ENCODE measurements at places on chromosomes 7 and 10.

- no peak for DNase-seq
Observed at GRCh38 chr7:124376111-124376510, 343.2 kb upstream of the TMEM229A start.

- no peak for DNase-seq
Observed at GRCh38 chr10:130491693-130492050, 355.5 kb downstream of the GLRX3 start.

DNA sequence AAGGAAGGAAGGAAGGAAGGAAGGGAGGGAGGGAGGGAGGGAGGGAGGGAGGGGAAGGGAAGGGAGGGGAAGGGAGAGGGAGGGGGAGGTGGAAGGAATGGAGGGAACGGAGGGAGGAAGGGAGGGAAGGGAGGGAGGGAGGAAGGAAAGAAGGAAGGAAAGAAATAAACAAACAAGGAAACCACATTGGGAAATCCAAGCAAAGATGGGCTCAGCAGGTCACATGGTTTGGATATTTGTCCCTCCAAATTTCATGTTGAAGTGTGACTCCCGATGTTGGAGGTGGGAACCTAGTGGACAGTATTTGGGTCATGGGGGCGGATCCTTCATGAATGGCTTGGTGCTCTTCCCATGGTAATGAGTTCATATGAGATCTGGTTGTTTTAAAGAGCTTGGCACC is 454.6 kb upstream of the C7orf33 start:
- DNase-seq: no peak

GRCh38 chr7:98128346-98128745 is 21.7 kb downstream of the LMTK2 start:
- no peak for DNase-seq

GRCh38 chr7:7946486-7946885 is 22.1 kb upstream of the GLCCI1 start:
- DNase-seq: no peak

DNA sequence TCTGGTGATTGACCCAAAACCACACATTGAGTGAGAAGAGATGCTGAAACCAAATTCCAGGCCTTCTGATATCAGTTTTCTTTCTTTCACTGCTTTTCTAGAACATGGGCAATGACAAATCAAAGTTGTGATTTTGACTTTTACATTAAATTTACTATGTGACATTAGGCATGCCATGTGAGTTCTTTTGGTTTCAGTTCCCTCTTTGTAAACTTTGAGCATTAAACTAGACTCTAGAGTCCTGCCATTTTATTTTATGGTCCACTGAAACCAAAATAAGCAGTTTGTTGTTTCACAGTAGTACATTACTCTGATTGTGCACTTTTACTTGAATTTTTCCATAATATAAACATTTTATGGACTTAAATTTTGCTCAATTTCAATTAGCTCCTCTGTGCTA is 381.1 kb upstream of the SEMA3D start:
- DNase-seq: no peak

DNA sequence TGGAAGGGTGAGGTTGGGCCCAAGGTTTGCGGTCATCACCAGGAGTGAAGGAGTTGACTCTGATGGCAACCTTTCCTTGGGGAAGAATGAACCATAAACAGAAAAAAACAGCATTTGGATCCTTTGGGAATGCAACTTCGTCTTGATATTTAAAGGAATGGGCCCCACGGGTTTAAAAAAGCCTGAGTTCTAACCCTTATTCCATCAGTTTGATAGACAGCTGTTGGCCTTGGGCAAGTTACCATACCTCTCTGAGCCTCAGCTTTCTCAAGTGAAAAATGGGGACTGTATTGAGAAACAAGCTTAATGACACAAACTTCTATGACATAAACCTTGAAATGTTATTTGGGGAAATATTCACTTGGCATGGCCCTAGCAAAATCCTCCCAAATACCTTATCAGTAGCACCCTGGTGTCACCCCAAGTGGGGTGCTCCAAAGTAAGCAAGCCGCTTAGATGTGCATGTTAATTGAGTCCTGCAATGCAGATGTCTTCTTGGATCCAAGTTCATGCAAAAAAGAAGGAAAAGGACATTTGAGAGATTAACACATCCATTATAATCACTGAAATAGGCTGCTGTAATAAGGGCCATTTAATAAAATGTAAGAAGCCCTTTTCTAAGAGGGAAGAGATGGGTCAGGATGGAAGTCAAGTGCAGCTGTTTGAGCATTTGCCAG is 13.8 kb downstream of the MXI1 start:
- DNase-seq: no peak

- DNase-seq: no peak
Observed at GRCh38 chr7:53690411-53690810, 655.0 kb downstream of the POM121L12 start.

DNA sequence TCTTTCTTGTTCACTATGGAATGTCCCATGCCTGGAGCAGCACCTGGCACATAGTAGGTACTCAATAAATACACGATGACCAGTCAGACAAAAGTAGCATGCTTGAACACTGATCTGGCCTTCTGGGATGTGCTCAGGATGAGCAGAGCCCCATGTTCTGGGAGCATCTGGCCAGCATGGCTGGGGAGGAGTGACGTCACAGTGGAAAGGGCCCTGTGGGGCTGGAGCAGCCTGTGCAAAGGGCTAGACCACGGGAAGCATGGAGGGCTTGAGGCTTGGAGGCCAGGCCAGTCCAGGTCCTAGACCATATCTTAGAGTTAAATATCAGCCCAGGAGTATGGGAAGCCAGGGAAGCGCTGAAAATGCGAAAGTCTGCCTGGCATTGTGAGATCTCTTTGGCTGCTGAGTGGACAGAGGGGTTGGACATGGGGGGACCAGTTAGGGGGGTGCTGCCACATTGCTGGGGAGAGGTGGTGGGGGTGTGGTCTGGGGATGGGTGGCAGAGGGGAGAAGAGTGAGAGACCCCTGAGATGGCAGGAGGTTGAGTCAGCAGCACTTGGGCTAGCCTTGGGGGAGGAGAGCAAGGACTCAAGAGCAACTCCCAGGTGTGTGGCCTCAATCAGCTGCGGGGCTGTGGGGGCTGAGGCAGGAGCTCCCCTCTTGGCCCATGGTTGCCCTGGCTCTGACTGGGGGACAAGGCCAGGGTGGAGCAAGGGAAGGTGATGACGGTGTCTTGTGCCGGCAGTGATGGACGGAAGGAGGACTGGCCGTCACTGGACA is 34.9 kb downstream of the ZCCHC24 start:
- DNase-seq: peak; percentile 69

GRCh38 chr10:108436096-108436495 is 1271.6 kb upstream of the SORCS1 start:
- no peak for DNase-seq

GRCh38 chr7:29652556-29652955 is 88.9 kb downstream of the PRR15 start:
- no peak for DNase-seq

GRCh38 chr10:69043931-69044531 is 43.9 kb upstream of the SRGN start:
- no peak for DNase-seq

- DNase-seq: no peak
Observed at GRCh38 chr10:107542607-107543006, 378.1 kb upstream of the SORCS1 start.

DNA sequence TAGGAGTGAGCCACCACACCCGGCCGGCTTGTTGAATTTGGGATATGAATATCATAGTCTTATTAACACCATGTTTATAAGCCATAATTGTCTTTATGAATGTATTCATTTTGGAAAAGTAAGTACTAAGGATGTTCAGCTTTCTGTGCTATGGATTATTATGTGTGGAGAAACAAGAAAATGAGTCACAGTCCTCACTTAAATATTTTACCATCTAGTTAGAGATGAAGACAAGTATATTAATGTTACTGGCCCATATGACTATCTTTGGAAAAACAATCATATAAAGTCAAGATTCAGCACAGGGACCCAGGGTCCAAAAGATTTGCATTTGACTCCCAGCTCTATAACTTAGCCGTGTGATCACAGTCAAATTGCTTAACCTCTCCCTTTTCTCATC is 9.8 kb upstream of the TOMM7 start:
- no peak for DNase-seq

DNA sequence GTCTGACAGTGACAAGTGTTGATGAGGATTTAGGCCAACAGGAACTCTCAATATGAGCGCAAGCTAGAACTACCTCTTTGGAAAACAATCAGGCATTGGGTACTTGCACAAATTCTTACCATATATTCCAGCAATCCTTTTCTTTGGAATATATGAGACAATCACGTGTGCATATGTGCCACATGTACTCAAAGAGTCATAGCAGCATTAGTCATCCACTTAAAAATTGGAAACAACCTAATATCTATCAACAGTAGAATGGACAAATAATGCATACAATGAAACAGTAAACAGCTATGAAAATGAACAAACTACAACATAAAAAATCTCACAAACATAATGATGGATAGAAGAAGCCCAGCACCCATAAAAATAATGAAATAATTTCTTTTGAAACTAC is 179.7 kb downstream of the GLI3 start:
- no peak for DNase-seq

DNA sequence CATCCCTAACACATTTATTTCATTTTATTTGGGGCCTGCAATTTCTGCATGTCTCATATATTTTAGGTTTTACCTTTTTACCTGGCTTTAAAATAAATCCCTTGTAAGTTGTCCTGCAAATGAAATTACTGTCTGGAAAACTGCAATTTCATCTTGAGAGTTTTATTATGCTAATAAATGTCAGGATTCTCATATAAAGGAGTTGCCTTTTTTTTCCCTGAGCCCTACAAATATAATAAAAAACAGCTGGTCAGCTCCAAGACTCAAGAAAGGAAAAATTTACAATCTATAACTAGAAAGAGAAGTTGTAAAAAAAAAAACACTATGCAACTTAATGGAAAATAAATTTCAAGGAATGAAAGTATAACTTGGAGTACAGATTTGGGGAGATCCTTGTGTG is 108.7 kb downstream of the SH2D4B start:
- no peak for DNase-seq

- no peak for DNase-seq
Observed at GRCh38 chr10:17368708-17369272, 85.6 kb downstream of the ST8SIA6 start.

GRCh38 chr7:35753761-35754603 is 46.9 kb upstream of the SEPTIN7 start:
- peak; percentile 93 for DNase-seq

DNA sequence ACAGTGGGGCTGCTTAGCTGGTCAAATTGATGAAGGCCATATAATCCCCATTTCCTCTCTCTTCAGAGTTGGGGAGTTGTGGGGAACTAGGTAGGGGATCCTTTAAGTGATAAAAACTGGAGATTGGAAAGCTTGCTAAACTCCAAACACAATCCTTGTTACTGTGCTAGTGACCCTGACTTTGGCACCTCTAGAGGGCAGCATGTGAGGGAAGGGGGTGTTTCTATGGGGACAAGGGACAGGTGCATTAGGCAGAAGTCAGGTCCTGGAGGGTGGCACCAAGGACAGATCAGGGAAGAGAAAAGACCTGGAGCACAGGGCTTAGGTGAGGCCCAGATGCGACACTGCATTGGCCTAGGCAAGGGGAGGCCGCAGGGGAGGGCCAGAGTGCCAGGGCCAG is 66.9 kb downstream of the CDHR3 start:
- no peak for DNase-seq

GRCh38 chr7:30147223-30147622 is 12.4 kb downstream of the MTURN start:
- DNase-seq: no peak

DNA sequence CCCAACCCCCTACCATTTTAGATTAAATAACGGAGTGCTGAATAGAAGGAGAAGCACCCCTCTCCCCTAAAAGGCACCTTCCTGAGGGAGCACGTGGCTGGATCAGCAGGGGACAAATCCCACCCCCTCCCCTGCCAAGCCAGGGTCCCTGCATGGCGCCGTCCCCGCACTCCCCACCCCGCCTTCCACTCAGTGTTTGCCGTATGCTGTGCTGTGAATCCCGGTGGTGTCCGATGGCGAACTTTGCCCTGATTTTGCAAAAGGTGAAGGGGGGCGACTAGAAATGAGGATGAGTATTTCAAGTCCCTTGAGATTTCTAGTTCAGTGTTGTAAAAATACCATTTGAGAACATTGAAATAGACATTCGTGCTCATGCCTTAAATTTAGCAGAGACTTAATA is 83.5 kb upstream of the SH2B2 start:
- DNase-seq: no peak

DNA sequence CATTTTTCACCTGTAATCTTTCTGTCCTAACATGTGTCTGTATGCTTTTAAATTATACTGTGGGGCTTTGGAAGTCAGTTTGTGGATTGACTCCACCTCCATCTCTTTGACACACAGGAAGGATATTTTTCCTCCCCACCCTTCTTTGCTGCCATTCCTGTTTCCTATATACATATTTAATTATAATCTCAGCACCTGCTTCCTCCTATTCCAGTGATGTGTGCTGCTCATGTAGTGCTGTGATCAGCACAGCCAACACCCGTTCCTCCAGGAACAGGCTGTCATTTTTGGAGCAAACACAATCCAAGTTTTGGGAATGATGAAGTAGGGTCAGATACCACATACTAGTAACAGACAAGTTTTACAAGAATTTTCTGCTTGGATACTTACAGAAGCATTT is 135.0 kb upstream of the PRPS1L1 start:
- no peak for DNase-seq

DNA sequence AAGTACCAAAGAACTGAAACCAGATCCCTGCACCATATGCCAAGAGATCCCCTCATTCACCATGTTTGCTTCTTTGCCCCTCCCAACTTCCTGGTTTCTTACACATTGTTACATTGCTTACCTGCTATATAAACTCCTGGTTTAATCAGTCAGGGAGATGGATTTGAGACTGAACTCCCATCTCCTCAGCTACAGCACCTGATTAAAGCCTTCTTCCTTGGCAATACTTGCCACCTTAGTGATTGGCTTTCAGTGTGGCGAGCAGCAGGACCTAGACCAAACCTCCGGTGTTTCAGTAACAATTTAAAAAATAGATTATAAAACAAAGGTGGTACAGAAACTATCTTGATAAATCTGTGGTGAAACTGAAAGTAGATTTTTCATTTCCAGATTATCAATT is 122.6 kb downstream of the ST7 start:
- no peak for DNase-seq

- DNase-seq: no peak
Observed at GRCh38 chr10:122990278-122990677, 10.1 kb downstream of the PSTK start.

DNA sequence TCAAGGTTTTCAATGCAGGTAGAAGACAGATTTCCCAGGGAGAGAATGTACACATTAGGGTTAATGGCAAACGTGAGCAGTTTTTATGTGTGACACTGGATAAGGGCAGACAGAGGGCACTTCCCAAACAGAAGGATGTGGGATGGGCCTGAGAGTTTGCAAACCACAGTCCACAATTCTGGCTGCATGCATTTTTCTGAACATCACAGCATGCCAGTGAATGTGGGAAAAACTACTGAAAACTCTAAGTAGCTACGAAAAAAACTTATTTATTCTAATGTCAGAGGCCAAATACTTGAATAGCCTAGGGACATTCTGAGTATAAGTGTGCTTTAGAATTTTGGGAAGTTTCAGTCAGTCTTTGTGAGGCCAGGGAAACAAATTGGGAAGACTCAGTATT is 145.9 kb downstream of the NRCAM start:
- DNase-seq: no peak

DNA sequence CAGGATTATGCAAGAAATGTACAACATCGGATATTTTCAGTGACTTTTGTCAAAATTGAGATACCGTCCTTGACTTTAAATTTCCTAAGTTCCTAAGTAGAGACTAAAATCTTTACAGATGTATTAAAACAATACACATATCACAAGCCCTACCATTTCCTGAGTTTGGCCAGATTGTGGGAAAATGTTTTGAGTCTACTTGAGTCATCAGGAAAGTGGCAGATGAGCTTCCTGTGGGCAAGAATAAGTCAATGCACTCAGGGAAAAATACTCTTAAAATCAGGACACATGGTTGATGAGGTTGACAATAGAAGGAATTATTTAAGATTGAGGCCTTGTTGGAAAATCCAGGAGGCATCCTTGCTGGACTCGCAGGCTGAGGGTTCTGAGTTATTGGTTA is 162.5 kb downstream of the SNX10 start:
- no peak for DNase-seq
